ENCODE measurements at places on chromosomes 7 and 10.

- no peak for DNase-seq
These were observed 48.5 kb downstream of the GNAT3 start for GRCh38 chr7:80463272-80463920.

DNA sequence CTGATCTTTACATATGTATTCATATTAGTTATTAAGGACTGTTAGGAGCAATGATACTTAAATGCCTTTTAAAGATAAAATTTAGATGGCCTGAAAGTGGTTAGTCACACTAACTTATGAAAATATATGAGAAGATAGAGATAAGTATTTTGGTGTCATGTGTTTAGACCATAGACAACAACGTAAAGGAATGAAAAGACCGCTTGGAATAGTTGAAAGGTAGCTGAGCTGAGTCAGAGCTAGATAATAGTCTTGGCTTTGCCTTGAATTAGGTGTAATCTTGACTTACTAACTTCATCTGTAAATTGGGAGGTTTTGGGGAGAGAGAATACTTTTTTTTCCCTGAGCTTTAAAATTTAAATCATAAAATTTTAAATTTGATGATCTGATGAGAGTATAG lies 127.0 kb downstream of the LYZL1 start:
- no peak for DNase-seq

GRCh38 chr7:2129323-2130095 lies 103.2 kb downstream of the MAD1L1 start:
- DNase-seq = no peak

- DNase-seq = no peak
These were observed 108.2 kb upstream of the FAM13C start for GRCh38 chr10:59470570-59470969.

DNA sequence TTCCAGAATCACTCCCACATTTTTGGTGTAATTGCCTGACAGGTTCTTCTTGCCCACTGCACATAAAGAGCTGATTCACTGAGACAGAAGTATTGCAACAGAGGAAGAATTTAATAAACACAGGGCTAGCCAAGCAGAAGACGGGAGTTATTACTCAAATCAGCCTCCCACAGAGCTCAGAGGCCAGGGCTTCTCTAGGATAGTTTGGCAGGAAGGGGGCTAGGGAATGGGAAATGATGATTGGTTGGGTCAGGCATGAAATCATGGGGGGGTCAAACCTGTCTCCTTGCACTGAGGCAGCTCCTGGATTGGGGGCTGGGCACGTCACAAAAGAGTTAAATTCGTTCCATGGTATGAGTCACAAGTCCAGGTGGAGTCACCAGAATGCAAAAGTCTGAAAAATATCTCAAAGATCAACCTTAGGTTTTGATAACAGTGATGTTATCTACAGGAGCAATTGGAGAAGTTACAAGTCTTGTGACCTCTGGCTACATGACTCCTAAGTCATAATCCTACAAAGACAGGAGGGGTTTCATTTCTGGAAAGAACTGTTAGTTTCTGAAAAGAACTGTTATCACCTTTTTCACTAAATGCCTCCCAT lies 30.2 kb upstream of the ERCC6 start:
- no peak for DNase-seq

- peak; percentile 19 for DNase-seq
These were observed 37.3 kb downstream of the ZNF777 start for GRCh38 chr7:149423449-149424110.

GRCh38 chr10:43249151-43249961 lies 17.5 kb downstream of the RASGEF1A start:
- no peak for DNase-seq

DNA sequence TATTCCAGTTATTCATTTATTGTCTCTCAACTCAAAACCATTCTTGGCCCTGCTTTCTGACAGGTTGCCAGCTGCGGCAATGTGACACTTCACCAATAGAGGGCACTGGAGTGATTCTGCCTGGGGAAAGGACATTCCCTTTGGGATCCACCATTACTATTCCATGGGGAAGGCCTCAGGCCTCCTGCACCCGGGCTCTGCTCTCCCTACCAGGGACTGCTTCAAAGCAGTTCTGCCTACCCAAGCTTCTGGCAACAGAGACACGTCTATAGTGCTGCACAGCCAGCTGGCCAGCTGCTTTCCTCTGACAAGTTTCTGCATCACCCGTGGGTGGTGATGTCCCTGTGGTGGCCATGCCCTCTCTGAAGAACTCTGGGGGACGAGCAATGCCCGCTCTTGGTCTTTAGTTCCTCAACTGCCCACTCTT lies 163.8 kb downstream of the ELMO1 start:
- peak; percentile 56 for DNase-seq

GRCh38 chr7:148772297-148773089 lies 73.8 kb downstream of the CUL1 start:
- DNase-seq = peak; percentile 15

DNA sequence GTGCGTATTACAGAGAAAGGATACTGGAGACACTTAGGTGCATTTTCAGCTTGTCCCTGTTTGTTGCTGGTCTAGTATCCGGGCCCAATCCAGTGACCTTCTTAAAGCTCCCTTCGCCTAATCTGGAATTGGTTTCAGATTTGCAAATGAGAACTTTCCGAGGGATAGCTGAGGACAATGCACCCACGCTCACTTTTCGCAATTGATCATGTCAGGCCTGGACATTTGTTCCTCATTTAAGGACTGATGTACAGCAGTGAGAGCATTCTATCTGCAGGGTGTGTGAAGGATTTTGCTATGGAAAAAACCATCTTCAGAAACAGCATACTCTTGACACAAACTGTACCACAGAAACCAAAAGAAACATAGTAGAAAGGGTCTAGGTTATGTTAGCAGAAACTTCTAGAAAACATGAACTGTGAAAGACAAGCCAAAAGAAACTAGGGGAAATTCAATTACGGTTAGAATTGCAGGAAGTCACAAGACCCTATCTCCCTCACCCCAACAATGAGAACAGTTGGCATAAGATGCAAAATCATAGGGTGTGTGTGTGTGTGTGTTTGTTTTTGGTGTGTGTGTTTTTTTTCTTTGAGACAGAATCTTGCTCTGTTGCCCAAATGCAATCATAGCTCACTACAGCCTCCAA lies 331.1 kb downstream of the CALN1 start:
- no peak for DNase-seq

Measured in CD8-positive, alpha-beta T cell (primary cell).